Upper lobe of left lung (tissue), 6 donors: ENCODE measurements at places on chromosomes 1 and 21. TPM values are rescaled to one million over a fixed set of nuclear protein-coding genes. Genes with fewer than 3 reads are reported as not detected.

Gene PGLYRP3
- total RNA-seq: not detected

Gene CELF3
- not detected for total RNA-seq

Gene UMODL1
- 6.3 TPM for total RNA-seq

Gene NPHS2
- not detected for total RNA-seq

- DNase-seq: no peak
Measured at GRCh38 chr1:221910222-221910621, 168.3 kb upstream of the DUSP10 start.

- peak; percentile 21 for DNase-seq
Measured at GRCh38 chr1:9718006-9718680, 66.6 kb downstream of the PIK3CD start.

DNA sequence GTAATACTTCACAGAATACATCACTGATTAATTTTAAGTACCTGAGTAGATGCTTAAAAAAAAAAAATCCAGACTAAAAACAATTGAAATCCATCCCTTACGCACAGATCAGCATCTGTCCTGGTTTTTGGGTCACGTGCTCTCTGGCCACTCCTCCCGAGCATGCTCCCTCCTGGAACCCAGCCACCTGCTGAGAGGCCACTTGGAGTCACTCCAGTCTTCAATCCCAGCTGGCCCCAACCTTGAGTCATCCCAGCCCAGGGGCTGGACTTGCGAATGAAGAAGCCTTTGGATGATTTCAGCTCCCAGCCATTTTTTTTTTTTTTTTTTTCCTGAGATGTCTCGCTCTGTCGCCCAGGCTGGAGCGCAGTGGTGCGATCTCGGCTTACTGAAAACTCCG, 8.9 kb downstream of the MAP1LC3C start:
- peak; percentile 34 for DNase-seq

- DNase-seq: no peak
Measured at GRCh38 chr1:208885060-208885459, 640.9 kb upstream of the PLXNA2 start.

GRCh38 chr1:72075425-72075824, 206.9 kb downstream of the NEGR1 start:
- no peak for DNase-seq

DNA sequence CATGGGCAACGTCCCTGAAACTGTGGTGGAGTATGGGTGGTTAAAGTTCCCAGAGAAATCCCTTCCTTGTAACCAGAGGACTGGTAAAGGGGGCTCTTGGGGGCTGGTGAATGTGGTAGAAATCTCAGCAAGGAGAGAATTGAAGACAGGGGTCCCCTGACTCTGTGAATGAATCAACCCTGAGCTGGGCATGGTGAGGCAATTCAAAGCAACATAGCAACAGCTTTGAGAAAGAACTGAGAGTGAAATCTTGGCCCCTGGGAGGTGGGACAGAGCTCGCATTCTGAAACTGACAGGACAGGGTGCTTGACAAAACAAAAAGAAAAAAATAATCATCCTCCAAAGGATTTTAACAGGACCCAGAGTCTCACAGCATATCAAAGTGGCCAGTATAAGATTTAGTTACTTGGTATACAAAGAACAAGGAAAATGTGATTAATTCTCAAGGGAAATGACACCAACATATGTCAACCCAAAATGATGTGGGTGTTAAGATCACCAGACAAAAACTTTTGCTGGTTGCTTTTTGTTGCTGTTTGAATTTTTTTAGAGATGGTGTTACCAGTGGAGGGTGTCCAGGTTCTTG, 11.7 kb upstream of the SUMO3 start:
- no peak for DNase-seq

- DNase-seq: no peak
Measured at GRCh38 chr1:48701445-48701844, 75.2 kb downstream of the BEND5 start.

- DNase-seq: peak; percentile 70
Measured at GRCh38 chr1:159077120-159077961, 775 bp upstream of the AIM2 start.
